ENCODE measurements at places on chromosomes 2 and 18. TPM values are rescaled to one million over a fixed set of nuclear protein-coding genes. Genes with fewer than 3 reads are reported as not detected.

Gene AGXT
- 0.17 TPM for total RNA-seq

- peak; percentile 34 for DNase-seq
Observed at GRCh38 chr2:14915983-14916382, 283.5 kb downstream of the LRATD1 start.

DNA sequence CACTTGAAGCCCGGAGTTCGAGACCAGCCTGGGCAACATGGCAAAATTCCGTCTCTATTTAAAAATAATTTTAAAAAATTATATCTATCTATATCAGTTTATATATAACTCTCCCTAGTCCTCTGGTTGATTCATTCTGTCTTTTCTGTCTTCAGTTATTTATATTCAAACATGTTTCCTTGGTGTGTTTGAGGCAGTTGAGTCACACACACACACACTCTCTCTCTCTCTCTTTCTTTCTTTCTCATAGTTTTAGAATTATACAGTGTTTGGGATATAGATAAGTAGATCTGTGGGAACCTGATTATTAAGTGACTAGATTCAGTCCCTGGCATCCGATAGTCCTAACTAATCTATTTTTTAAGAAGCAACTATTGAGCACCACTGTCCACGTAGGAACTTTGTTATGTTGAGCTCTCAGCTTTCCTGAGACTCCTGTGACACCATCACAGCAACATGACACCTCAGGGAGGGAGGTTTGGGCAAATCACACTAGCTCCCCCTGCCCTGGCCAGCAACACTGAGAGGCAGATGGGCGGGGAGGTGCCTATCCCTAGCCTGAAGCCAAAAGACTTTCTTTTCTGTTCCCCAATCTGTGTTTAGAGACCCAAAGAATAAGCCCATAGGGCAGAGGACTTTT lies 482.7 kb downstream of the DLGAP1 start:
- no peak for DNase-seq

DNA sequence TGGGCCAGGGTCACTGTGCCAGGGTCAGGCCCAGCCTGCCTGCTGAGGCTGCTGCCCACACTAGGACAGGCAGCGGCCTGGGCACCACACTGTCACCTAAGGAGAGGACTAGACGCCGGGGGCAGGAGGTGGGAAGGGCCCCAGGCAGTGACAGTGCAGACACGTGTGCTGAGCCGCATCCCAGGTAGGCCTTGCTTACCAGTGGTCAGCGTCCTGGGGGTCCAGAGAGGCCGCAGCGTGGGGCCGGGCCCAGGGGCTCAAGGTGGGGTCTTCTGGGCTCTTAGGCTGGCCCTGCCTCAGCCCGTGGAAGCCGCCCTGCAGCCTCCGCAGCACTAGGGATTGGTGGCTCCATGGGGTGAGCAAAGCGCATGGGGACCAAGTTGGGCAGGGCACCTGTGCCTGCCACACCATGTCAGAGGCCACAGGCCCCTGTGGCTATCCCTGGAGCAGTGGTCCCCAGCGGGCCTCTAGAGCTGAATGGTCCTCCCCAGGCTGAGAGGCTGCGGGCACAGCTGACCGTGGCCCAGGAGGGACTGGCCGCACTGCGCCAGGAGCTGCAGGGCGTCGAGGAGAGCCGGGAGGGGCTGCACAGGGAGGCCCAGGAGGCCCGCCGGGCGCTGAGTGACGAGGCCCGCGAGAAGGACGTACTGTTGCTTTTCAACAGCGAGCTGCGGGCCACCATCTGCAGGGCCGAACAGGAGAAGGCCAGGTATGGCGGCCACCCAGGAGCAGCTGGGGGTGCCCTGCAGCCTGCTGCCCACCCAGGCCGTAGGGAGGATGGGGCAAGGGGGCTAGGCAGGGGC lies 35.2 kb upstream of the SNED1 start:
- DNase-seq = no peak

All from spinal cord (tissue), 10 donors.